Mesendoderm (in vitro differentiated cells): ENCODE measurements at places on chromosomes 12 and 14.

- peak; percentile 37 for DNase-seq
These were observed 325.9 kb upstream of the LRFN5 start for GRCh38 chr14:41280745-41281144.

DNA sequence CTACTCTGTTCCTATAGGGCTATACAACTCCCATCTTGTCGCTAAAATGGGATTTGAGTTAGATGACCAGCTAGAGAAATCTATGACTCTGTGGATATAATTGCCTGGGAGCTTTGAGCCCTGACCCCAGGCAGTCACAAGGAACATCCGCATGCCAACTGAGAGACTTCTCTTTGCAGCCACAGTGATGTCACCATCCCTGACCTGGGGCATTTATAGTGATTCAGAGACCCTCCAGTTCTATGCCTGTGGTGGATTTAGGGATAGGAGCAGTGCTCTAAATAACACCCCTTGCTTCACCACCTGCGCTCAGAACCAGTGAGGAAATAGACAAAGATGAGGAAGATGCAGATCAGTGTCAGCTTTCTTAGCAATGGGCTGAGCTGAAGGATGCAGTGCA, 86.2 kb downstream of the RIN3 start:
- no peak for DNase-seq

- peak; percentile 95 for DNase-seq
These were observed 77.4 kb downstream of the SCARB1 start for GRCh38 chr12:124786061-124786964.

- DNase-seq = peak; percentile 54
These were observed 46.0 kb downstream of the SH2B3 start for GRCh38 chr12:111451649-111452129.

GRCh38 chr14:96754162-96754844, 42.9 kb upstream of the VRK1 start:
- peak; percentile 67 for DNase-seq
